ENCODE measurements at places on chromosomes 1 and 21. TPM values are rescaled to one million over a fixed set of nuclear protein-coding genes. Genes with fewer than 3 reads are reported as not detected.

GRCh38 chr1:101164776-101165175 lies 72.0 kb upstream of the S1PR1 start:
- no peak for DNase-seq

SDC3 gene
- total RNA-seq: 15.5 TPM

- no peak for DNase-seq
Observed at GRCh38 chr1:39729030-39729429, 9.7 kb upstream of the PPIE start.

PGLYRP4 gene
- 4.3 TPM for total RNA-seq

SPRR2A gene
- total RNA-seq: 1.6 TPM

FBXO28 gene
- 38.1 TPM for total RNA-seq

- no peak for DNase-seq
Observed at GRCh38 chr1:26739329-26739914, 43.6 kb downstream of the ARID1A start.

DNA sequence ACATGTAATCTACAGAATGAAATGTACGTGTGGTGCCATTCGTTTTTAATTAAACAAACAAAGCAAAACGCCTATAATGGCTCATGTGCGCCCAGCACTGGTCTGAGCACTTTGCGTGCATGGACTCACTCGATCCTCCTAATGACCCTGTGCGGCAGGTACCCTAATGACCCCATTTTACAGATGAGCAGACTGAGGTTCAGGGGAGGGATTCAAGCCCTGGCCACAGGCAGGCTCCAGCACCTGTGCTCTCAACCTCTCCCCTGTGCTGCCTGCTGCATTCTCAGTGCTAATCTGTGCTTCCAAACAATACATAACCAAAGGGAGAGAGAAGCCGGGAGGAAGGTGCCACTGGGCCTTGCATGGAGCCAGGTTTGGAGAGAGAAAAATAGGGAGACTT lies 124.2 kb upstream of the ZBTB40 start:
- no peak for DNase-seq

Data from skin of body (tissue), 3 donors.